ENCODE measurements at places on chromosomes 6 and 20.

GRCh38 chr20:53609491-53610445, 16.1 kb upstream of the ZNF217 start:
- peak; percentile 79 for DNase-seq

DNA sequence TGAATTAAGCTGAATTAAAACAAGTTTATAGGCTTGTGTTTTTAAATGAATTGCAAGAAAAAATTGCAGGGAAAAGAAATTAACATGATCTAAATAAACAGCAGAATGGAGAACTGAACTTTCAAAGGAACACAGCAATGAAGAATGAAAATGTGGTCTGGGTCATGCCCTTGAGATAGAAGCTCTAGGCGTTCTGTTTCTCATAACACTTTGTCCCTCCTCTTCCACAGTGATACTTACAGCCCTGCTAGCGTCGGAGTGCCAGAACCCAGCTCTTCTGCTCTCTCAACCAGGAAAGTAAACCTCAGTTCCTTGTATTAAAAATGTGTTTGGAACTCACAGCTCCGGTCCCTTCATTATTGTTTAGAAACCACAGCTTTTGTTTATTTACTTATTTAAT, 11.4 kb downstream of the HMGCLL1 start:
- no peak for DNase-seq

DNA sequence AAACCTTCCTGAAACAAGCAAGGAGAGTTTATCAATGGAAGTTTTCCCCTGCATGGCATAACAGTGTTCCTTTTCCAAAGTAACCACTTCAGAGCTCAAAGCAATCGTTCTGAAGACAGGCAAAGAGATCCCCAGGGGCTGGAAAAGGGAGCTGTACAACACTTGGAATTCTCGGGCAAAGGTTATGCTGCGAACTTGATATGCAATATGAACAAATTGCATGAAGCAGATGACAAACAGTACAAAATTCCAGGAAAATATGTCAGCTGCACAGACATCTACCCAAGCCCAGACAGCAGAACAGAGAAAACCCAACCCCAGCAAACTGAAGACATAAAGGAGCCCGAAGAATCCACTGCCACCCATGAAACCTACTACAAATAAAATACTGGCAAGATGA, 18.4 kb downstream of the POPDC3 start:
- DNase-seq: no peak

DNA sequence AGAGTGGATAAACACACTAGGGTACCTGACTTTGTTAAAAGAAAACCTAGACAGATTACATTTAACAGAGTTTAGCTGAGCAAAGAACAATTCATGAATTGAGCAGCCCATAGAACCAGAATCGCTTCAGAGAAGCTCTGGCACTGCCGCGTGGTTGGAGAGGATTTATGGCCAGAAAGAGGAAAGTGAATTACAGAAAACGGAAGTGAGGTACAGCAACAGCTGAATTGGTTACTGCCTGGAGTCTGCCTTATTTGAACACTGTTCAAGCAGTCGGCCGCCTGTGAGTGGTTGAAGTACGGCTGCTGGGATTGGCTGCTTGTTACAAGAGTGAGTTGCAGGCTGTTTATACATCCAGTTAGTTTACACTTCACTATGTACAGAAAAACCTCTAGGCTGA, 253.8 kb upstream of the CDYL start:
- no peak for DNase-seq

DNA sequence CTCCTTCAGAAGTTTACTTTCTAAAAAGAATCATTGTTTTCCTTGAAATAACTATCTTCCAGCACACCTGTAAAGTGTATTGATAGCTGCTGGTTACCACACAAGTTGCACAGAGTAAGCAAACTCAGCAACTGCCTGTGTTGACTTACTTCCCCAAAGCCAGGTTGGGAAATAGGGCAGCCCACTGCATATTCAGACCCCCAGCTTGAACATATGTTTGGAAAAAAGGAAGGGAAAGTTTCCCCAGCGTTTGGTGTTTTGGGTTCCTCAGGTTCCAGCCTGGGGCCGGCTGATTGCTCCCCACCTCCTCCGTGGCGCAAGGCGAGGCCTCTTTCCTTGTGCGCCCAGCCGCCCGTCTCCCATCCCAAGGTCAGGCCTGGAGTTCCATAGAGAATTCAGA, 70.1 kb upstream of the QKI start:
- DNase-seq: no peak

DNA sequence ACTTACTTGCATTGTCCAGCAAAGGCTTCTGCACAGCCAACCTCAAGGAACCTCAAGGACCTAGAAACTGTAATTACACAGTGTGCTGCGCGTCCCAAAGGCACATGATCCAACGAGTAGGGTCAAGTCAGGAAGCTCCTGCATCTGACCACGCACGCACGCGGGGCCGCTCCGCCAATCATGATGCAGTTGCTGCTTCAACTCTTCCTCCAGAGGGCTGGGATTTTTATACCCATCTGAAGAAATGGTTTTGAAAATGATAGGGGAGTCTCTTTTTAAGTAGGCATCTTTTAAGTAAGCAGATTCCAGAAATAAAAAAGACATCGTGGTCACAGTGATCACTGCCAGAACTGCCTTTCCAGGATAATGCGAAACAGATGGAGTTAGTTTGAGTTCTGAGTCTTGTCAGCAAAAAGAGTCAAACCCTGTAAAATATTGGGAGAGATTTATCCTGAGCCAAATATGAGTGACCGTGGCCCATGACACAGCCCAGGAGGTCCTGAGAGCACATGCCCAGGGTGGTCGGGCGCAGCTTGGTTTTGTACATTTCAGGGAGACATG, 34.0 kb downstream of the KIF25 start:
- no peak for DNase-seq

- DNase-seq: no peak
Observed at GRCh38 chr6:133804265-133804664, 84.6 kb upstream of the TCF21 start.

- DNase-seq: no peak
Observed at GRCh38 chr6:35969646-35970045, 48.7 kb upstream of the SRPK1 start.

DNA sequence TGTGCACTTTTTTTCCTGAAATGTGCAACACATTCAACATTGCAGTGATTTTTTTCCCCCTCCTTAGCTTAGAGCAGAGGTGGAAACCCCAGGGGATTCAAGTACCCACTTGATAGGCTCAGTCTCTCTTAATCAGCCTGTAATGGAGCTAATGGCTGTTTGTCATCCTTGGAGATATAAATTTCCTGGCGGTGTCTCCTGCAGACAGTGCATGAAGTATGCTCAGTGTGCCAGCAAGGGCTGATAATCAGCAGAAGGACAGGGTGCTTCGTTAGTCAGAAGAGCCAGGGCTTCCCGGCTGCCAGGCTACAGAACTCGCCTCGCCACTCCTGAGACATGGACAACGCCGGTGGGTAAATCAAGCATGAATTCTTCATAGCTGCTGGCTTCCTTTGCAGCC, 69.8 kb upstream of the PHACTR2 start:
- no peak for DNase-seq

- no peak for DNase-seq
Observed at GRCh38 chr6:165659945-165660856, 2.8 kb downstream of the PDE10A start.

GRCh38 chr20:58550275-58551059, 35.3 kb upstream of the APCDD1L start:
- no peak for DNase-seq

DNA sequence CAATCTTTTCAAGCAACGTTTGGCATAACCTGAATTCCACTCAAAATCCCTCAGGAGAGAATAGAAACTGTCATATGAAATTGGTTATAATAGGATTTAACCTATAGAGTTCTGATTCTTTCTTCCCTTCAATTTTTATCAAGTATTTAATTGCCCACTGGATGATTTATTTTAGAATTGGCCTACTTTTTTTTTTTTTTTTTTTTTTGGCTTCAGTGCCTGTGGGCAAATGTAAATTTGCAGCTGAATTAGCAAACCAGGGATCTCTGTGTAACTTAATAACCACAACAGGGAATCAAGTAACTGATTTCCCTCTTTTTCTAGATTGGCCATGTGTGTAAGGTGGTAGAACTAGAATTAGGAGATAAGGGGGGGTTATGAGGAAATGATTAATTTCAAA, 157.0 kb downstream of the SOX4 start:
- no peak for DNase-seq

DNA sequence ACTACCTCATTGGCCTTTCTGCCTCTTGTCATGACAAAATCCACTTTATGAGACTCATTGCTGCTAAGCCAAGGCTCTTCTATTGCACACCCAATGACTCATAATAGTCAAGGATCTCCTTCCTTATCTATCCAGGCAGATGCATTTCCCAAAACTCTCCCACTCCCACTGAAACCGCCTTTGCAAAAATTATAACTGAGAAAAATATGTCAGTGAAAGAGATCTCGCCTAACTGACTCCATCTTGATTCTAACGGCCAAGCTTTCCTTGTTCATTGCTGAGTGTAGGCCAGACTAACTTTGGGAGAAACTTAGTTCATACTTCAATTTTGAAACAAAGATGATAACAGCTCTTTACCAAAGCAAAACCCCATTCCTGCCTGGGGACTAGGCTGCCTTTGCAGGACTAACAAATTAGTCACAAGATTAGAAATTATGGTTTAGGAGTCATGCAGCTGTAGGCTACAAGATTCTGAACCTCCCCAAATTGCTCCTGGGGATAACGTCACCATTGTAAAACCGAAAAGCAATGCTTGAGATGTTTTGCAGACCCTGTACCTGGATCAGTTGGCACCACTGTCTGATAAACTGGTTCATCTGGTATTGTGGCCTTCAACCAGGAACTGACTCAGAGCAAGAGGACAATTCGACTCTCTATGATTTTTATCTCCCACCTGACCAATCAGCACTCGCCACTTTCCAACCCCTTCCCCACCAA, 47.1 kb downstream of the HAO1 start:
- DNase-seq: no peak

DNA sequence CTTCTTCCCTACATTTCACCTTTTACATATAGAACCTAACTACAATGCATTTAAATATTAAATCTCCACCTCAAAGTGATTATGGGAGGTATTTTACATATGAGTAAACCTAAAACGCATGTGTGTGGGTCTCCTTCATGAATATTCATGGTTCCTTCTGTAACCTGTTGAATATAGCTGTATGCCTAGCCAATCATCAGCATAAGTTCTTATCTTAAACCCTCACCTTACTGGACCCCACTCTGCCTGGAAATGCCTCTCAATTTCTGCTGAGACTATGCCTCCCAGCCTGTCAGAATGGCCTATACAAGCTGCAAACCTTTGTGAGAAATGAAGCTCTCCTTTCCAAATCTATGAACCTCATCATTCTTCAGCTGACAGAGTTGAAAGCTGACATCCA, 21.3 kb downstream of the CEP85L start:
- DNase-seq: no peak

GRCh38 chr6:43170417-43170930, 595 bp upstream of the SRF start:
- no peak for DNase-seq

DNA sequence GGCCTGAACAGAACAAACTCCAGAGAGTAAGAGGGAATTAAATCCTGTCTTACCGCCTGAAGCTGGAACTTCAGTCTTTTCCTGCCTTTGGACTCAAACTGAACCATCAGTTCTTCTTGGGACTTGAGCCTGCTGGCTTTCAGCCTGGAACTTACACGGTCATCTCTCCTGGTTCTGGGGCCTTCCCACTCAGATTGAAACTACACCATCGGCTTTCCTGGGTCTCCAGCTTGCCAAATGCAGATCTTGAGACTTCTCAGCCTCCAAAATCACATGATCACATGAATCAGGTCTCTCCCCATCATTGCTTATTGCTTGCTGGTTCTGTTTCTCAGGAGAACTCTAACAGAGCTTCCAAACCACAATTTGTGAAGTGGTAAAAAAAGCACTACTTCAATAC, 276.3 kb downstream of the KIF16B start:
- DNase-seq: no peak

- peak; percentile 69 for DNase-seq
Observed at GRCh38 chr20:40689943-40690835, 1.2 kb upstream of the MAFB start.

DNA sequence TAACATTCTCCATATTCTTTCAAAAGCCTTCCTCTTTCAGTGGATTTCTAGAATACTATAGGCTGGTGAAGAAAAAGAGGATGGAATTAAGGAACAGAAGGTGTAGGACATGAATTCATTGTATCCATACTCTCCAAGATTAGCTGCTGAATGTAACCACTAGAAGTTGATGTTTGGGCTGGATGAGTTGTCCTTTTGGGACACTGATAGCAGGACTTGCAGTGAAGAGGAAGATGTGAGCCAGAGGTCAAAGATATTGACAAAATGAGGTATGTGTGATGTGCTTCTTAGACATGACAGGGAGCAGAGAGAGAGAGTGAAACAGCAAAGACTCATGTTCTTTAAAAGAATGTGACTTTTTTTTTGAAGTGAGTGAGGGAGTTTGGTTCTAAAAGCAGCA, 134.3 kb upstream of the MAN1A1 start:
- DNase-seq: no peak

DNA sequence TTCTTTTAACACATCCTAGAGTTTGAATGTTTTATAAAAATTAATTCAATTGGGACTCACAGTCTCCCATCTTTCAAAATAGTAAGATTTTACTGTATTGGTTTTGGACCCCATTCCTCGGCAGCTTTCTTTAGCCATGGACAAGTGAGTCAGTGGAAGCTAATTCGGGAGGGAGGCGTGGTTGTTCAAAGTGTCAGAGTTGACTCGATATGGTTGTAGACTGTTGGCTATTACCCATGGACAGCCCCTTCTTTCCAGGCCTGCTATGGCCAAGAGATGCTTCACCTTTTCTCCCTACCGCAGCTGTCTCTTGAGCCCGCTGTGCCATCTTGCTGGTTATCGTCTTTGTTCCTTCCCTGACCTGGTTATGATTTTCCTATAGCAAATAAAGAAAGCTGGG, 243.0 kb downstream of the CD83 start:
- no peak for DNase-seq

DNA sequence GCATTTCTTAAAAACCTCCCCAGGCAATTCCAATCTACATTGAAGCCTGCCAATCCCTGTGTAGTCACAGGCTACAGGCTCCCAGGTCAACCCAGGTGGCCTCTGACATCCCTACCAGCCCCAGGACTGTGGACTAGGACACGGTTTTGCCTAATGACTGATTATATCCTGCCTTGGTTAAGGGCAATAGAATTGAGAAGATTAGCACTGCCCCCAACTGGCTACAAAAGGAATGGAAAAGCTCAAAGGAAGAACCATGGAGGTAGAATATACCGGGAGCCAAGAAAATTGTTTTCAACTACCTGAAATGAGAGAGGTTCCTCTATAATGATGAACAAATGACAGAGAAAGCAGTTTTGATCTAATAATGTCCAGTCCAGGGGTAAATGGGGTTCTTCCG, 421.1 kb upstream of the AGPAT4 start:
- DNase-seq: peak; percentile 19

- DNase-seq: no peak
Observed at GRCh38 chr6:20447157-20447556, 45.5 kb downstream of the E2F3 start.
